ENCODE measurements at places on chromosomes 12 and 14.

DNA sequence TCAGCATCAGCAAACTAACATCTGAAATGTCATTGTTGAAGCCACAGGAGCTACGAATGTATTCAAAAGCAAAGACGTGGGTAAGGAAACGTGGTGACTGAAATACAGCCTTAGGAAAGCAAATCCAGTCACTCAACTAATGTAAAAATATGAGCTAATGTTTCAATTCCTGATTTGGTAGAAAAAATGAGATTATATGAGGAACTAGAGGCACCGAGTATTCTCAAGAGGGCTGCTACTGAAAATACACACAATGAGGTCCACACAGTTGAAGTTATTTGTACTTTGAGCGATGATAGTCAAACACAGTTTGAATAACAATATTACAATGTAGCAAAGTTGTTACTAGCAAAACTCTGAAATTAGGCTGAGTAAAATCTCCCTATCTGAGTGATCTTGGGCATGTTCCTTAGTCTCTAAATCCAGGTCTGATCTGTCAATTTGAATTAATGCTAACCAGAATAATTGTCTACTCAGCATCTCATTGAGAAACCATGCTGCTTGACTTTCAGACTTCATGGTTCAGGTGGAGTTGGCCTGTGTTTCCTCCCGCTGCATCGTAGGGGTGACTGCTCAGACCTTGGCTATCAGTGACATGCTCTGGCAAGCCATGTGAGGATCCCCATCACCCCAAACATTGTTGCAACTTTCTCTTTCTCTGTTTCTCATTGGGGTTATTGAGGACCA, 467.1 kb upstream of the SOX5 start:
- no peak for DNase-seq

GRCh38 chr12:52059582-52060497, 8.6 kb downstream of the NR4A1 start:
- no peak for DNase-seq

DNA sequence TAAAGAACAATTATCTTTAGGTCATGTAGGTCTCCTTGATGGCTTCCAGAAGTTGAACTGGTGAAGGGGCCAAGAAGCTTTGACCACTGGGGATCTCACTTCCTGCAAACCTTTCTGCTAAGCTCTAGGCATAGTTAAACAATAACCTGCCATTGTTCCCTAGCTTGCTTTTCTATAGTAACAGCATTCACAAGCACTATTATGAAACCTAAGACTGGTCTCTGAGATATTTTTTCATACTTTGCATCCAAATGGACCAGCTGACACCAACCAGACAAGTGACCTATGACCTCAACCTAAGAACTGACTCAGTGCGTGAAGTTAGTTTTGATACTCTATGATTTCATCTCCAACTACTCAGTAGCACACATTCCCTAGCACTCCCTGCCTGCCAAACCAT, 129.1 kb downstream of the PTPRB start:
- DNase-seq: no peak

DNA sequence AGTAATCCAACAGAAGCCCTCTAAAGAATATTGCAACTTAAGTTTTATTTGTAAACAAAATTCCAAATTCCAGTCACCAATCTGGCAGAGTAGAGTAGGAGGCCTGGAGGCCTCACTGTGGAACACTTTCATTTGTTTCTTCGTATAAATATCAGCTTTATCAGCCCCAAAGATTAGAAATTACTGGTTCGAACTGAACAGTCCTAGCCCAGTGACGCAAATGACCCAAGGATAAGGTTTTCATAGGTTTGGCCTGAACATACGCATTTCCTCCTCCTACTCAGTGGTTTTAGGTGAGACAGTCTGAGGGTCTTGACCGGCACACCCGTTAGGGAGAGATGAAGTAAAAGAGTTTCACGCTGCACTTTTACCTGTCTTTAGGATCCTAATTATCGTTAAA, 1.7 kb downstream of the CDC42BPB start:
- no peak for DNase-seq

DNA sequence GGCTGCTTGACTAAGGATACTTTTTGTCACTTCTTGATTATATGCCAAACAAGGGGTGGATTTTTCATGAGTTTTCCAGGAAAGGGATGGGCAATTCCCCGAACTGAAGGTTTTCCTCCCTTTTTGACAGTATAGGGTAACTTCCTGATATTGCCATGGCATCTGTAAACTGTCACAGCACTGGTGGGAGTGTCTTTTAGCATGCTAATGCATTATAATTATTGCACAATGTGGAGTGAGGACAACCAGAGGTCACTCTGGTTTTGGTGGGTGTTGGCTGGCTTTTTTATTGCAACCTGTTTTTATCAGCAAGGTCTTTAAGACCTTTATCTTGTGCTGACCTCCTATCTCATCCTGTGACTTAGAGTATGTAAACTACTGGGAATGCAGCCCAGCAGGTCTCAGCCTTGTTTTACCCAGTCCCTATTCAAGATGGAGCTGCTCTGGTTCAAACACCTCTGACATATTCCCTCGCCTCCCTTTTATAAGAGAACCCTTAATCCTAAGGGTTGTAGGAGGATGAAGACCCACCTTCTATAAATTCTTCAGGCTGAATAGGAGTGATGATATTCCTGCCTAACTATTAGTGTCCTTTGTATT, 471.2 kb downstream of the ATP23 start:
- no peak for DNase-seq

DNA sequence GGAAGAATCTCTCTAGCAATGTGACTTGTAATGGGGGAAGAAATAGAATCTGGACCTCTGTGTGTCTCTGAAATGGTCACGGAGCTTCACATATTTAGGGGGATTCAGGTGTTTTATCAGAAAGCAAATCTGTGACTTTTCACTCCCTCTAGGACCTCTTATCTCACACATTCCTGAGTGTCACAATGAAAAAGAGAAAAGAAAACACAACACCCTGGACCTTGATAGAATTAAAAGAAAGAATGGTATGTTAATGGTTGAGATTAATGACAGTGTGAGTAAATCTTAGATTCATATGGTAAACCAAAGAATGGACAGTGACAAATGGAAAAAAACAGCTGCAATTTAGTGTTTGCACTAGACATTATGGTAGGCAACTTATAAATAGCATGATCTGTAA, 68.5 kb downstream of the PKP2 start:
- no peak for DNase-seq

DNA sequence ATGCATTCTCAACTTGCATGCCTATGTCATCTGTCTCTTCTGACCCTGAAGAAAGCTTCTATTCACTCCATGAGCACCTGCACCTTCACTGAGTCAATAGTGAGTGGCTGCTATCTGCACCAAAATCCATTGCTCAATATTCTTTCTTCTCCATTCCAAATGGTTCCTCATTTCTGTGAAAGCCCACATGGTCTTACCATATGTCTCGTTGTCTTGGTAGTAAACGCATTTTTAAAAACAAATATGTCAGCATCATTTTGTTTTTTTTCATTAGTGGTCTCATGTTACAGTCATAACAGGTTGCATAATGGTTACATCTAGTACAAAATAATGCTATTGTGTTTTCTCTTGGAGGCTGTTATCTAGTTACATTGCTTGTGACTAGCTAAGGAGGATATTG, 106.9 kb upstream of the CPM start:
- no peak for DNase-seq

- no peak for DNase-seq
These were observed 75.5 kb upstream of the DCD start for GRCh38 chr12:54723379-54724256.

GRCh38 chr12:77239617-77240016, 174.2 kb upstream of the E2F7 start:
- no peak for DNase-seq

DNA sequence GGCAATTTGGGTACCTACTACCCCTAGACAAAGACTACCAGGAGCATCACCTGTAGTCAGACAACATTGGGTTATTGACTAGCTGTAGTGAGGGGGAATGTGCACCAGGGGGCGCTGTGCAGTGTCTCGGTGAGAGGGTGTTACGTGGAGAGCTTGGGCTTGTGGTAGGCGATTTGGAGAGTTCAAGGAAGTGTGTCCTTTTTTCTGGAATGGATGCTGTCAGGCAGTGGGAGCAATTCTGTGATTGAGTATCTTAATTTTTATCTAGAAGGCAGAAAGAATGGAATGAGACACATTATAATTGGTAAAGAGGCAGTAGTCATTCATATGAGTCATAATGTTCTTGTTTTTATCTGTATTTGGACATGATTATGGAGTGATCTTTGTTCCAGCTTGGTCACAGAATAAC, 187.7 kb downstream of the GALC start:
- peak; percentile 10 for DNase-seq
